ENCODE measurements at places on chromosomes 2 and 18.

DNA sequence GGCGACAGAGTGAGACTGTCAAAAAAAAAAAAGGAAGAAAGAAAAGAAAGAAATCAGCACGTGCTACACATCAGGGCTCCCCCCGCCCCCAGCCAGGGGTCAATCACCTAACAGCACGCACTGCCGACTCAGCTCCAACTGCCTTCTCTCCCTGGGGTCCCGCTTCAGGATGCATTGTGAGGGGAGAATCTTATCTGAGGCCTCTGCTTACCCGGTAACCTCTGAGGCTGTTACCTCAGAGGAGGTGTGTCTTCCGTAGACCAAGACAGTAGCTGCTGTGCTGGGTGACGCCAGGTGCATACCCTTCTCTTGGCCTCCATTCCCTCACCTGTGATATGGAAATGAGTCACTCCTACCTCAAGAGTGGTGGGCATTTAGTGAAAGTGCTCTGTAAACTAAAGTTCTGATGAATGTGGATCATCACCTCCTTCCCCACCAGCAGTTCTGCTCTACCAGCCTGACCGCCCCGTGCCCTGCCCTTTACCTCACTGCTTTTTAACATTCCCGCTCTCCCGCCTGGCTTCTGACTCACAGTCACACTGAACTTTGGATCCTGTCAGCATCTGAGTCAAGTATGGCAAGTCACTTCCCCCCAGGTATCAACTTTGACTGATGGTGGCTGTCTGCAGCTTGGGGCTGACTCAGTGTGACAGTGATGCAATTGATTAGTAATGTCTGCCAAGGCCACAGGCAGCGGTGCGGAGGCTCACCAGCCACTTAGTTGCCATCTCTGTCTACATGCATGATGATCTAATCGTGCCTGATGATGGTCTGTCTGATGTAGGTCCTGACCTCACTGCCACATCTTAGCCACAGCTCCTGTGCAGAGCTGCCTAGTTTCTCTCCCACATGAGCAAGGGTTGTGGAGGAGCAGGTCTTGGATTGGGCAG, 20.1 kb downstream of the ARID5A start:
- DNase-seq, result no peak

DNA sequence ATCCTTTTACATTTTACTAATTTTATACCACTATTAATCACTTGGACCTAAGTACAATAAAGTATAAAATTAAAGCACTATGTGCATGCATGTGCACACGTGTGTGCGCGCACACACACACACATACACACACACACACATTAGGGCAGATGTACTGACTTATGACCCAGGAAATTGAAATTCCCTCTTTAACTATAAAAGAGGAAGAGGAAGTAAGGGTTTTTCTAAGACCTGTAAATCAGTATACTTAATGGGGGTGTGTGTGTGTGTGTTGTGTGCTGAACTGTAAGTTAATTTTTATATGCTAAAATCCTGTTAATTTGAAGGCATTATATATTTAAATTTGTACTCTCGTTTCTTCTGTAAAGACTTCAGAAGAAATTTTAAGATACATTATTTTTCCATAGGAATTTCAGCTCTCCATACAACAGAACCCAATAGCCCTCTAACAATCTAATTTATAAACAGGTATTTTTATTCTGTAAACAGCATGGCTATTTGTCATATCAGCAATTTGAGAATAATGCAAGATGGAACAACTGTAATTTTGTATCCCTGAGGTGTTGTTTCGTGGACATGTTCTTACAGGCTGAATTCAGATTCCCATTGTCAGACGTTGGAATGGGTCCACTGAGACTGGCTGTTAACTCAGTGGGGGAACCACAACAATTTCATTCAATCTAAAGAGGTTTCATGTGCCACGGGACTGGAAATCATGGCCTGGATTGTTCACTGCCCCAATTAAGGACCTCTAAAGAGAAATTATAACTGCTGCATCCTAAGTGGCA, 90.9 kb downstream of the PLA2R1 start:
- no peak for DNase-seq

DNA sequence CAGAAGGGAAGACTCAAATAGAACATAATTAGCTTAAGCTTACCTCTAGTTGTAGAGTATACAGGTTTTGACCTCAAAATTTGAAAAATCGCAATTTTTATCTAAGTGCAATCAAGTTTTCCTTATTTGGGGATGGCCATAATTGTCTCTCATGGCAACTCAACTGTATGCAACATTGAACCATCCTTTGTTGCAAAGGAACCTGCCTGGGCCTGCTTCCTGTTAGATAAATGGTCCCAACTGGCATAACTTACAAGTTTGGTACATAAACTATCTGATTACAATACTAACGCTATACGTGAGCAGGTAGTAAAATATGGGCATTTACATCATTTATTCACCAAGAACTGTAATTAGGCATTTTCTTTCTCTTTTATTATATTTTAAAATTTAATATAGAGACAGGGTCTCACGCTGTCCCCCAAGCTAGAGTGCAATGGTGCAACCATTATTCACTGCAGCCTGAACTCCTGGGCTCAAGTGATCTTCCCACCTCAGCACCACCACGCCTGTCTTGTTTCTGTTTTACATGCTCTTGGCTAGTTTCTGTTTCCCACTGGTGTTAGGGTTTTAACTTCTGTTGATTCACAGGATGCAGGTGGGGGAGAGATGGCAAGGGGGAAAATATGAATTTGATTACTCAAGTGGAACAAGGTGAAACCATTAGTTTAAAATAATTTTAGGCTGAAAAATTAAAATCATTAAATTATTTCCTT, 55.3 kb upstream of the B3GNT2 start:
- no peak for DNase-seq

GRCh38 chr2:133459590-133459989, 108.7 kb downstream of the NCKAP5 start:
- no peak for DNase-seq

- no peak for DNase-seq
These were observed 9.0 kb downstream of the LRRTM4 start for GRCh38 chr2:77513191-77513590.

DNA sequence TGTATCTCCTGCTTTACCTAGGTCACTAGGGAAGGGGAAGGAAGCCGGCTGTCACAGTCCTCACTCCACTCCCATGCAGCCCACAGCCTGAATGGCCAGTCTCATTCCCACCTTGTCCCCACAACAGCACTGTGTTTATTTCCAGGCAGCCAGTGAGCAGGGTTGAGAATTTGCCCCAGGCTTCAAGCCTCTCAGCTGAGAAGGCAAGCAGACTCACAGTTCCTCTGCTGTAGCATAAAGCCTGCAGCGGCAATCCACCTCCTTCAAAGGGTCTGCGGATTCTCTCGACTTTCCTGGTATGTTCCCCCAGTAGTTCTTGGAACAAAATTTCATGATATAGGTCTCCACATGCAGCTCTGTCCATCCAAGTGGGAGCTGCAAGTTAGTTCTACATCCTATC, 262.9 kb upstream of the GULP1 start:
- no peak for DNase-seq

DNA sequence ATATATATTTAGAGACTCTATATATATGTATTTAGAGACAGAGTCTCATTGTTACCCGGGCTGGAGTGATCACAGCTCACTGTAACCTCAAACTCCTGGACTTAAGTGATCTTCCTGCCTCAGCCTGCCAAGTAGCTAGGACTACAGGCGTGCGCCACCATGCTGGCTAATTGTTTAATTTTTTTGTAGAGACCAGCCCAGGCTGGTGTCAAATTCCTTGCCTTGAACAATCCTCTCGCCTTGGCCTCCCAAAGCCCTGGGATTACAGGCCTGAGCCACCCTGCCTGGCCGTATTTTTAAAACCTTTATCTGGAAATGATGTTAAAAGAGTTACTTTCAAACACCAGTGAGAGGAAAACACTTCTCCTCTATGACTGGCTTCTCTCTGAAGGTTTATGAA, 30.9 kb upstream of the PGAP1 start:
- DNase-seq, result no peak

DNA sequence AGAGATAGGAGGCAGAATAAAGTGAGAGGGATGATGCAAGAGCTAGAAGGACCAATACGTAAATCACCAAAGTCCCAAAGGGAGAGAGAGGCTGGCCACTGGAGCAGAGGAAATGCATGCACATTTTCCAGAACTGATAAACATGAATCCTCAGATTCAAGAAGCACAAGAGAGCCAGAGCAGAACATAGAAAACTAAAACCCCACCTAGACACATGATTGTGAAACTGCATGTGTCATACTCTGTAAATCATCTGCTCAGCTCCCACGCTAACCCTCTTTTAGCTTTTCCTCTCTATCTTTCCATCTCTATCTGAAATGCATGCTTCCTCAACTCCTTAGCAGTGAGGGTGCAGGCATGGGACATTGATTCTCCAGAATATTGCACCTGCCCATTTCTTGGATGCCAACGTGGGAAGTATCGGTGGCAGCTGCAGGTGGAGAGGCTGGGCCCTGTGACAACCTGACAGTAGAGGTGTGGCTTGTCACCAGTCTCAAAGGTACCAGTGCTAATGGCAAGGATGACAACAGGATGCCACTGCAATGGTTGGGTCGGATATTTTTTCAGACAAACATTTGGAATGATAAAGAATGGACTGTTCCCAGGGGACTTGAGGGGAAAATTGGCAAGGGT, 89.3 kb upstream of the OTOS start:
- DNase-seq, result no peak

- no peak for DNase-seq
These were observed 104.7 kb downstream of the GPR39 start for GRCh38 chr2:132521341-132521740.

DNA sequence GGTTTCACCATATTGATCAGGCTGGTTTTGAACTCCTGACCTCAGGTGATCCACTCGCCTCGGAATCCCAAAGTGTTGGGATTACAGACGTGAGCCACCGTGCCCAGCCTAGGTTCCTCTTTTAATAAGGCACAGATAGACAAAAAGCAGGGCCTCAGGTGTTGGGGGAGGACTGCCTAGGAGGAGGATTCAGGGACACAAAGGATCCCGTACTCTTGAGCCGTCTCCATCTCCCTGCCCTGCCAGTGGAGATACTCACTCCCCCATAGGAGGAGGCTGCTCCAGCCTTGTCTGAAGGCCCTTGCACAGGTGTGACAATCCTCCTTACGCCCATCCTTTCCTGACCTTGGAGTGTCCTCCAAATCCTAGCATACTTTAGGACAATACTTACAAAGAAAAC, 32.0 kb upstream of the TFCP2L1 start:
- DNase-seq, result no peak

- no peak for DNase-seq
These were observed 9.5 kb downstream of the WDR7 start for GRCh38 chr18:56660655-56661054.

DNA sequence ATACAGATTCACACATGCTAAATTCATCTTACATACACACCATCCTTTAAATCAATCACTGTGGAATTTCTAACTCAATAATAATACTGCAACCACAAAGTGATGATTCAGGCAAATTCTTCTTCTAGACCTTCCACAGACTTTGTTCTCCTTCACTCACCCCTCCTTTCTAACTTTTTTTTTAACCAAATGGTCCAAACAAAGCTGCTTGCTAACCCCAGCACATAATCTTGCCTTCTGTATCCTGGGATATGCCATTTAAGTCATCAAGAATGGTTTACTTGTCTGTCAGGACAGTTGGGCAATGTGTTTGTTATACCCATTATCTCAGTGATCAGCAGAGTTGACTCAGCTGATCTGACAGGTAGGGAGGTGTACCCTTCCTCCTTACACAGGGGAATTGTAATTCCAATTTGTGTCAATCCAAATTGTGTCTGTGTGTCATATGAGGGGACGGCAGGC, 10.0 kb downstream of the SLC40A1 start:
- no peak for DNase-seq

- no peak for DNase-seq
These were observed 29.9 kb upstream of the ZNG1B start for GRCh38 chr2:113407446-113408099.

DNA sequence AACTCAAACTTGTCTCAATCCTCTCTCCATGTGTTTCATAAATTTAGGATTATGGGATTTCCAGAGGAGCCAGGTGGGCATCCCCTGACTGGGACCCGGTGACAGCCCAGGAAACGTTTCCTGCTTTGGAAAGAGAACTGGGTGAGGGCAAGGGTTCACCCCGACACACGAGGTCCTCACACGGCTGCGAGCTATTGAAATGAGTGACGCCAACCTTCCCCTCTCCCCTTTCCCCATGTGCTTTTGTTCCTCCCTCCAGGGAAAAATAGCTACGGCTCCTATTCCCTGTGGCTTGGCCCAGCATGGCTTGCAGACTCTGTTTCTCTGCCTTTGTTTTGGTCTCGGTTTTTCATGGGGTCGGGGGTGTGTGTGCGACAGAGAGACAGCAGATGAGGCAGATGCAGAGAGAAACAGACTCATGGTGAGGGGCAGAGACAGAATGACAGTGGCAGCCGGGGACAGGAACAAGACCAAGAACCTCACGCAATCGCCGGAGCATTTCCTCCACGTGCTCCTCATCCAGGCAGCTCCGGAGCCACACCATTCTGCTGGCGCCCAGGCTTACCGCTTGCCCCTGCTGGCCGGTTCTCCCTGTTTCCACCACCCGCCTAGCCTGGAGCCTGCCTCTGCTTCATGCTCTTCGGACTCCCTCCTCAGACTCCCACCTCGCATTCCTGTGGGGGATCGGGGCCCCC, 238.5 kb downstream of the DYSF start:
- no peak for DNase-seq

GRCh38 chr2:8527031-8527430, 154.8 kb upstream of the ID2 start:
- no peak for DNase-seq

DNA sequence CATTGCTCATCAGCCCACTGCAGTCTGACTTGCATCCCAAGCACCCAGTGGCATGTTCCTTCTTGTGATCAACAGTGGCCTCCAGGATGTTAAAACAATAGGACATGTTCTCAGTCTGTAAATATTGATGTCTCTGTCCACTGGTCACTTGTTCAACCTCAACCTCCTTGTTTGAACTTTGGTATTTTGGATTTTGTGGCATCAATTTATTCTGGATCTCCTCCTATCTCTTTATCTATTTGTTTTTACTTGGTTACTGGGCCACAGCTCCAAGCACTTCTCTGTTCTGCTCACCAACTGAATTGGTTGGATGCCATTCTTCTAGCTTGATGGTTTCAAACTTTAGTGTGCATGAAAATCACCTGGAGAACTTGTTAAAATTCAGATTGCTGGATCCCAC, 1414.8 kb upstream of the CELF4 start:
- DNase-seq, result no peak

GRCh38 chr18:13725566-13726231, 659 bp downstream of the FAM210A start:
- peak; percentile 2 for DNase-seq

GRCh38 chr18:49648326-49648725, 86.5 kb downstream of the LIPG start:
- DNase-seq, result no peak

- DNase-seq, result no peak
These were observed 3.6 kb upstream of the DLX2 start for GRCh38 chr2:172106108-172106961.

DNA sequence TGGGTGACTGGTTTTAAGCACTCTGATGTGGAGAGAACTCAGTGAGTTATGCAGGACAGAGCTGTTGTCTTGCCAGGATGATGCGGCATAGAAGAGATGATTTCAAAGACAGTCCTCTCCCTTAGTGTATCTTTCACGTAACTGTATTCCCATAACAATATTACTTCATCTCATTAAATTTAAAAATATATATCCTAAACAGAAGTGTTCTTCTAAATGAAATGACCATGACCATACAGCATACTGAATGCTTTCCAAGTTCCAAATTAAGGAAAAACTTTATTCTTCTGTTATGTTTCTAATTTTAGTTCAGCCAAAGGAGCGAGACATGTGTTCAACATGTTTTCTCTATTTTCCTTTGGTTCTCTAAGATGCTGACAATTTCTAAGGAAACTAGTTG, 600.1 kb upstream of the FSHR start:
- no peak for DNase-seq

Data from stimulated activated CD4-positive, alpha-beta T cell treated with anti-CD3 and anti-CD28 coated beads, TNF-alpha, amount 100 ng/mL, for 4 hours (primary cell).